SW480 (cell line): ENCODE measurements at places on chromosomes 5 and 9.
A peak's percentile ranks its signal among the peaks of the same experiment; 100 is the strongest.

- DNase-seq, result no peak
Measured at GRCh38 chr9:70073756-70074155, 30.1 kb downstream of the MAMDC2 start.

DNA sequence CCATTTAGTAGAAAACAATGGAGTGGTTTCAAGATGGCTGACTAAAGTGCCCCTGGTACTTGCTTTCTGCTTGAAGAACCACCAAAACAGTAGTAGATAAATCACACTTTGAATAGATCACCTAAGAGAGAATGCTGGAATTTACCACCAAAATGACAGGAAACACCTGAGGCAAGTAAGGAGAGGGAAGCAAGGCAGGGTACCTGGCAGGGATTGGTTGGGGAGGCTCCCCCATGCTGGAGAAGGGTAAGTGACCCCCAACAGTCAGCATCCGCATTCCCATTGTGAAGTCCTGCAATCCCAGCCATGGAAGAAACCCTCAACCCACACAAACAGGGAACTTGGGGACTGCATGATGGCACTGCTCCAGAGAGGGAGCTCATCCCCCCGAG lies 105.5 kb downstream of the PLPP1 start:
- no peak for DNase-seq

DNA sequence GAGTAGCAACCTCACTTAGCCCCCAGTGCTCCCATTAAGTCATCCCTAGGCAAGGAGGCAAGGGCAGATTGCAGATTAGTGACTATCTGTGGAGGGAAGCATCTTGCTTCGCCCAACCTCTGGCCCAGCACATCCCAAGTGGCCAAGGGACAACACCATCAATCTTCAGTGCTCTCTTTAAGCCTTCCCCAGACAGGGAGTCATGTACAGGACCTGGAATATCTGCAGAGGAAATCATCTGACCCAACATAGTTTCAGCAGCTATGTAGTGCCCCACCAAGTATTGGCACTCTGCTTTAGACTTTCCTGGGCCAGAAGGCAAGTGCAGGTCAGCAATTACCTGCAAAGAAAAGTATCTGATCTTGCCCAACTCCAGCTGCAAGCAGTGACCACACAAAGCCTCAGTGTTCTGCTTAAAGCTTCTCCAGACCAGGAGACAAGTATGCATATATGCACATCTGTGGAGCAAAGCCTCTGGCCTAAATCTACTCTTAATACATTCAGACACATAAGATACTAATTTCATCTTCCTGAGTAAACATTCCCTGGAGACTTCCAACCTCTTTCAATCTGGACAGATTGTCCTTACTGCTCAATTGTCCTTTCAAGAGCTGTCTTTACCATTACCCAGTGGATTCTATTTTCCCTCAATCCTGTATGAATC lies 224.8 kb upstream of the VLDLR start:
- no peak for DNase-seq

DNA sequence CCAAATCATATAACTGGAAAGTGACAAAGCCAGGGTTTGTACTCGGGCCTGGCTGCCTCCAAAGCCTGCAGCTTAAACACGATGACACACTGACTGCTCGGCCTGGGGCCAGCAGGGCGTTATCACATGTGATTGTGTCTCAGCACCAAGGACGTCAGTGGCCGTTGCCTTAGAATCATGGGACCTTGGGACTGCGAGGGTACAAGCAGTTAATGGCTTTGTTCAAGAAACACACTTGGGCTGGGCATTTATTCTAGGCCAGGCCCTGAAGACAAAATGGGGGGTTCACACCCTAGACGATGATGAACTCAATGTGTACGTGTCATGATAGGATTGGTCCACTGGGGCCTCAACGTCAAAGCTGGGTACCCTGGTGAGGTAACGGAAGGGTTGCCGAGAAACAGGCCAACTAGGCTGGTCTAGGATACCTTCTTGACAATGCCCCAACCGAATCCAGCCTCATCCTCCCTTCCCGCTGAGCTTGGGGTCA lies 13.0 kb downstream of the SH3PXD2B start:
- DNase-seq, result no peak

GRCh38 chr5:120083851-120084542 lies 380.1 kb upstream of the PRR16 start:
- DNase-seq, result no peak

GRCh38 chr9:122446819-122447484 lies 30.8 kb downstream of the OR1J1 start:
- no peak for DNase-seq

DNA sequence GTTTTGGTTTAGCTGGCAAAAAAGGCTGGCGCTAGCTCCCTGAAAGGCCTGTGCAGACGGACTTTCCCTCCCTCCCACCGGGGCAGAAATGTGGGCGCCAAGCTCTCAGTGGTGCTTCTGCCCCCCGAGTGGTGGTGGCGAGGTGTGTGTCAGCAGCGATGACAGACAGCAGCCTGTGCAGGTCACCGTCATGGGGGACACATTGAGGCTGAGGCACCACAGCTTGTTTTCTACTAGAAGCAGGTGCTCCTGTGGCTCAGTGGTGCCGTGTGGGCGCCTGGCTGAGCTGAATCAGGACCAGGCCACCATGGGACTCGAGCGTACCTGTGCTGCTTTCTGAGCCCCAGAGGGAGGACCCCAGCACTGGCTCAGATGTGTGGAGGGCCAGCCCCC lies 6.2 kb downstream of the WNK2 start:
- DNase-seq, result no peak

GRCh38 chr5:33148076-33148513 lies 292.7 kb upstream of the TARS1 start:
- DNase-seq, result no peak

GRCh38 chr9:116899337-116900006 lies 212.4 kb downstream of the TRIM32 start:
- peak; percentile 41 for DNase-seq

DNA sequence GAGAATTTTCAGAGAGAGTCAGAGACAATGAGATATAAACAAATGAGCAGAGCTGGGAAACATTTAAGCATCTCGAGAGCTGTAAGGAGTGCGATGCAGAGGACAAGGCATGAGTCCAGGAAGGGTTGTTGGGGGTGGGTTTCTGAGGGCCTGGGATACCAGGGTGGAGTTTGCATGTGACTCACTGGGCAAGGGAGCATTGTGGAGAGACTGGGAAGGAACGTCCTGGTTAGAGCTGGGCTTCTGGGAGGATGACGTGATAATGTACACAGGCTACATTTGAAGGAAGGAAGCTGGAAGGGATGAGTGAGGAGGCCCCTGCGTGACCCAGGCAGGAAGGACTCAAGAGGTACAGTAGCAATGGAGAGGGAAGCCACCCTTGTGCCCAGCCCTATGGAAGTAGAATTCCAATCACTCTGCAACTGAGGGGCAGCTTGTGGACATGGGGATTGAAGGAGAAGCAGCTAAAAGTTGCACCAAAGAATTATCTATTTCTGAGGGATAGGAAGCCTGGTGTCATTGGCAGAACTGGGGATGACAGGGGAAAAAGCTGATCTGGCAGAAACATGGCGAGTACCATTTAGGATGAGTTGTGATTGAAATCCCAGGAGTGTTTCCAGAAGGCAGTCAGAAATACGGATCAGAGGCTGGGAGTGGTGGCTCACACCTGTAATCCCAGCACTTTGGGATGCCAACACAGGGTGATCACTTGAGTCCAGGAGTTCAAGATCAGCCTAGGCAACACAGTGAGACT lies 59.3 kb upstream of the AFAP1L1 start:
- no peak for DNase-seq

- DNase-seq, result no peak
Measured at GRCh38 chr5:116885825-116886224, 311.2 kb upstream of the SEMA6A start.

DNA sequence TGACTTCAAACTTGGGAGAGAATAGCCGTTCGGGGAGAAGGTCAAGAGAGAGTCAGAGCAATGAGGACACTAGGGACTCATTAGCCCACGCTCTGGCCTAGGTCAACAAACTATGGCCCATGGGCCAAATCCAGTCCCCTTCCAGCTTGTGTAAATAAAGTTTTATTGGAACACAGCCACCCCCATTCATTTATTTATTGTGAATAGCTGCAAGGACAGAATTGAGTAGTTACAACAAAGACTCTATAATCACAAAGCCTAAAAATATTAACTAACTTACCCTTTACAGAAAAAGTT lies 33.1 kb upstream of the TRIM32 start:
- no peak for DNase-seq

- DNase-seq, result peak; percentile 14
Measured at GRCh38 chr5:39691993-39692392, 267.2 kb upstream of the DAB2 start.

DNA sequence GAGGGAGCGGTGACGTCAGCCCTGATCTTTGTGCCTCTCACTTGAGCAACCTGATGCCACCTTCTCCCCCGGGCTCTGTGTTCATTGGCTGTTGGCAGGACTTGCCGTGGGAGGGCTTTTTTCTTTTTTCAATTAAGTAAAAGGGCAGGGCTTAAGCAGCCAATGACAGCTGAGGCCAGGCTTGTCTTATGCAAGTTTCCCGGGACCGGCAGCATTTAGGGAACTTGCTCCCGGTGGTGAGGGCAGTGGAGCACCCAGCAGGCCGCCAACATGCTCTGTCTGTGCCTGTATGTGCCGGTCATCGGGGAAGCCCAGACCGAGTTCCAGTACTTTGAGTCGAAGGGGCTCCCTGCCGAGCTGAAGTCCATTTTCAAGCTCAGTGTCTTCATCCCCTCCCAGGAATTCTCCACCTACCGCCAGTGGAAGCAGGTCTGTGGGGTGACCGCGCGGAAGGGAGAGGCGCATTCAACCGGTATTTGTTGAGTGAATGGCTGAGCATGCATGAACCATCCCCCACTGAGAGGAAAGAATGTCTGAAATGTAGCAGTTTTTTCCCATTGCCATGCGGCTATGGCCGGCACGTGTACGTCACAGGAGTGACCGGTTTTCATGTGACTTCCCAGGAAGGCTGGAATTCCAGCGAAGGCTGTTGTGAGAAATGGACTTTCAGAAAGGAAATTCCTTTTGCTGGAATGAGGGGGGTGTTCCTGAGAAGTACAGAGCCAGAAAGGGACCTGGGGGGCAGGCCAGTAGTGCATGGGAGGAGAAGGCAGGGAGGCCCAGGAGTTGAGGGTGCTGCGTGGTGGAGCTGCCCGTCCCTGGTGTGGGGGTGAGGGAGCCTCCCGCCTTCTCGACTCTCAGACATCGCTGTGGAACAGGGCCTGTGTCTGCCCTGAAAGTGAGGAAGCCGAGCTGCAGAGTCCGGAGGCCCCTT lies 29.0 kb downstream of the PTGES2 start:
- DNase-seq, result peak; percentile 99

DNA sequence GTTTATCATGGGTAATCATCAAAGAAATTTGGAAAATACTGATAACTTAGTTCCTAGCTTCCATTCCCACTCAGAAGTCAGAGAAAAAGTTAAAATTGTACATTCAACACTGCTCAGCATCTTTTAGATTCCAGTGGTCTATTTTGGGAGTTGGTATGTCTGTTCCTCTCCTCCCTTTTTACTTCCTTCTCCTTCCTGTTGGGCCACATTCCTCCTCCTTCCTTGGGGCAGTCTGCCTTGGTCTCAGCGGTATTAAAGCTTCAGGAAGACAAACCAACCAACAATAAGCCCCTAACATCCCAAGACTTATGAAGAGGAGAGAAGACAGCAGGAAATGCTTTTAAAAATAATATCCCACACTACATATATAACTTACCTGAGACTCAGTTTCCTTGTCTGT lies 49.9 kb upstream of the SSBP2 start:
- no peak for DNase-seq

- no peak for DNase-seq
Measured at GRCh38 chr9:93121316-93122241, 12.5 kb downstream of the NINJ1 start.

DNA sequence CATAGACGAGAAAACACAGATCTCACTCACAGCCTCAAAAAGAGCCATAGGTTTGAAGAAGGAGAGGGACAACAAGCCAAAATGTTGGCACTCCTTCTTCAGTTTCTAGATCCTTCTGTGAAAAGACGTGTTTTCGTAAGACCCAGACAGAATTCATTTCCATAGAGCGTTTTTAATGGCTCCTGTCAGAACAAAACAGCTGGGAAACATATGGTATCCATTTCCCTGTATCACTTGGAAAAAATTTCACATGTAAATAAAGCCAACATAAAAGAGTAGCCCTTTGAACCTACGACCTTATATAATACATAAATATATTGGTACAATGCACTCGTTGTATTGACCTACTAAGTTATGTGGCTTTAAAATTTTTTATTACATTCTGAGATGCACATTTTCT lies 108.1 kb downstream of the SNCAIP start:
- no peak for DNase-seq

DNA sequence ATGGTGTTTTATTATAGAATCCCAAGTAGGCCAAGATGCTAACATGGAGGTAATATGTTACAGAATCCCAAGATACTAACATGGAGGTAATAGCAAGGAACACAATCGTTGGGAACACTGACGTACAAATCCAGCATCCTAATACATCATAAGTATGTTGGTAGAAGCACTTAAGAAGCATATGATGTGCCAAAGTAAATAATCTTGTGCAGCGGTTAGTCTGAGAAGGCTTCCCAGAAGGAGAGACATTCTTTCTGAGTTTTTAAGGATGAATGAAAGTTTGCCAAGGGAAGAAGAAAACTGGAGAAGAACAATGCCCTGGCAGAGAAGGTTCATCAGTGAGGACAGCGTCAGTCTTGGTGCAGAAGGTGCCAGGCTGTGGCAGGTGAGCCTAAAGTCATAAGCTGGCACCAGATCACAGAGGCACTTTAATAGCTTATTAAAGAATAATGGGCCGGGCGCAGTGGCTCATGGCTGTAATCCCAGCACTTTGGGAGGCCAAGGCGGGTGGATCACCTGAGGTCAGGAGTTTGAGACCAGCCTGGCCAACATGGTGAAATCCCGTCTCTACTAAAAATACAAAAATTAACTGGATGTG lies 294.5 kb upstream of the PIK3R1 start:
- no peak for DNase-seq
